ENCODE measurements at places on chromosomes 11 and 22. TPM values are rescaled to one million over a fixed set of nuclear protein-coding genes. Genes with fewer than 3 reads are reported as not detected.

The KLHDC7B gene
- total RNA-seq: 0.02 TPM

The ASRGL1 gene
- 13.5 TPM for total RNA-seq

The IGLL1 gene
- total RNA-seq: not detected

The RAG2 gene
- not detected for total RNA-seq

The MAJIN gene
- total RNA-seq: not detected

Data from A549 treated with ZK216348 at 1 μM for 4 hours (cell line).